ENCODE measurements at places on chromosomes 7 and 10. TPM values are rescaled to one million over a fixed set of nuclear protein-coding genes. Genes with fewer than 3 reads are reported as not detected.

DNA sequence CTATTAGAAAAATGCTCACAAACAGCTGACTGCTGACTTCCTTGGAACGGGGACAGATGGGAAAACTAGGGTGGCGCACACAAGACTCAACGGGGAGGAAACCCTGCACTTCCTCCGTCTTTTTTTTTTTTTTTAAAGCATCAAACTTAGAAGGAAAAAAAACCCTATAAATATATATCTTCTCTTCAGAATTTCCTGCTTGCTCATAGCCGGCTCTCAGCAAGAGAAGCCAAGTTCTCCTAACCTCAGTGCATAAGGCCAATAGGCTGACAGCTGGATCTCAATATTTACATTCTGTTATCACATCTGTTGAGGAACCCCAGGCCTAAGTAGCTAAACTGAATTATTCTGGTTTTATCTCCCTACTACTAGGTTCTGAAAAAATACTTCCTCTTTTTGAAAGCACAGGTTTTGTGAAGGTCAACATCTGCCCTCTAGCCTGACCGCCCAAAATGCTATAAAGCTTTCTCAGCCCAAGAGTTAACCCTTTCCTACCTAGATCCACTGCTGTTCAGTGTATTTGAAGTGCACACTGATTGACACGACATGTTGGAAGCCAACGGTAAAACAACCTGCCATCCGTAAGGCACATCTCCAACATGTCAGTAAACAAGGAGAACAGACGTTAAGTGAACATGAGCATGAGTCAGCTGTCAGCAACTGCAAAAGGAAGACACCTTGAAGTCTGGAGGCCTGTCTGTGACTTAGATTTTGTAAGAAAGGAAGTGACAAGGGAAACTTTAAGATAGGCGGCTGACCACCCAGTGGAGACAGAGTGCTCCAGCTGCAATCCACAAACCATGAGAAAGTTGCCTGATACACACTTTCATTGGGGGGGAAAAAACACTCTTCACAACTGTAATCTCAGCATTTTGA, 83.8 kb downstream of the EBLN1 start:
- DNase-seq, result peak; percentile 76

DNA sequence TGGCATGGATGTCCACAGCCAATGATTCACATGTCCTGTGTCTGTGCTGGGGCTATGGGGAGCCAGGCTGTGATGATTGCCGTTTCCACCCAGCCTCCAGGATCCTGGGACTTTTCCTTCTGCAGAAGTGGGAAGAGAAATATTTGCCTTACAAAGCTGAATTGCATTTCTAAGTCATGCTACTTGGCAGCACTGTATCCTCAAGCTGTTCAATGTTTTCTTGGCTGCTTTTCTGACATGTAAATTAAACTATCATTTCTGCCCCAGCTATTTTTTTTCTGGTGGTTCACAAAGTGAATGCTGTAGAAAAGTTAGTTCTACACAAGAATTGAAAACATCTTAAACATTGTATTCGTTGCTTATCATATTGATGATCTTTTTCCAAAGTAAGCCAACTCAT, 51.9 kb upstream of the TCERG1L start:
- peak; percentile 36 for DNase-seq

GRCh38 chr7:26729150-26729775, 135.1 kb downstream of the SKAP2 start:
- no peak for DNase-seq

UBN2 gene
- 0.76 TPM for polyA plus RNA-seq

Data from stomach (tissue), 19 donors.